ENCODE measurements at places on chromosomes 5 and 9. TPM values are rescaled to one million over a fixed set of nuclear protein-coding genes. Genes with fewer than 3 reads are reported as not detected.
A peak's percentile ranks its signal among the peaks of the same experiment; 100 is the strongest.

GRCh38 chr9:77276799-77277198, 99.5 kb downstream of the VPS13A start:
- no peak for DNase-seq

- no peak for DNase-seq
Measured at GRCh38 chr9:121344184-121344583, 25.9 kb downstream of the STOM start.

DNA sequence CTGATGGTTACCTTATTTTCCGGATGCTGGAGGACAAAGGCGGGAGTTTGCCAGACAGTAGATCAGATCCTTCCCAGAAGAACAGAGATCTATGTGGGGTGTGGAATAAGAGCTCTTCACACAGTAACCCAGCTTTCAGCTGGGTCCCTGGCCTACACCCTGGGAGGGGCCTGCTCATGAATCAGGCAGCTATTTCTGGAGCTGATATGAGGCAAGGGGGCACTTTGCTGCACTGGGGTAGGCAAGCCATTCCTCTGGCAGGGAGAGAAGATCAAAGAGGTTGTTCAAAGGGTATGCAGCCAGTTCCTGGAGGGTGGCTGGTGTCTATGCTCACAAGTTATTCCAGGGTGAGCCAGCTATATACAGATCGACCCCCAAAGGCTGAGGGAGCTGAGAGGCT, 48.6 kb downstream of the CYSTM1 start:
- DNase-seq = no peak

DNA sequence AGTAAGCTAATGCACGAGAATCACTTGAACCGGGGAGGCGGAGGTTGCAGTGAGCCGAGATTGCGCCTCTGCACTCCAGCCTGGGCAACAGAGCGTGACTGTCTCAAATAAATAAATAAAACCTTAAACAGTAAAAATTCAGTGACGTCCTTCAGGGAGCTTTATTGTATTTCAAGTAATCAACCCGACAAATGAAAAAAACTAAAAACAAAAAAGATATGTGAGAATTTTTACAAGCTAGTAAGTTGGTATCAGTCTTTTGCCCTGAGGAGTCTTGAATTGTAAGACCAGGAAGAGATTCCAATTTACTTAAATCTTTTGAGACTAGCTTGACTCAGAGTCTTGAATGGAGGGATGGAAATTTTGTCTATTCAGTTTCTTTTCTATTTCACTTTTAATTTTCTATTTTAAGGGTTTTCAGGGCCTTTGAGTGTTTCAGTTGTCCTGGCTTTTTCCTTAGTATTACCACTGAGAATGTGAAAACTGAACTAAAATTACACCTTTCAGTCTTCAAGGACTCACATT, 126.0 kb upstream of the DHFR start:
- DNase-seq = no peak

DNA sequence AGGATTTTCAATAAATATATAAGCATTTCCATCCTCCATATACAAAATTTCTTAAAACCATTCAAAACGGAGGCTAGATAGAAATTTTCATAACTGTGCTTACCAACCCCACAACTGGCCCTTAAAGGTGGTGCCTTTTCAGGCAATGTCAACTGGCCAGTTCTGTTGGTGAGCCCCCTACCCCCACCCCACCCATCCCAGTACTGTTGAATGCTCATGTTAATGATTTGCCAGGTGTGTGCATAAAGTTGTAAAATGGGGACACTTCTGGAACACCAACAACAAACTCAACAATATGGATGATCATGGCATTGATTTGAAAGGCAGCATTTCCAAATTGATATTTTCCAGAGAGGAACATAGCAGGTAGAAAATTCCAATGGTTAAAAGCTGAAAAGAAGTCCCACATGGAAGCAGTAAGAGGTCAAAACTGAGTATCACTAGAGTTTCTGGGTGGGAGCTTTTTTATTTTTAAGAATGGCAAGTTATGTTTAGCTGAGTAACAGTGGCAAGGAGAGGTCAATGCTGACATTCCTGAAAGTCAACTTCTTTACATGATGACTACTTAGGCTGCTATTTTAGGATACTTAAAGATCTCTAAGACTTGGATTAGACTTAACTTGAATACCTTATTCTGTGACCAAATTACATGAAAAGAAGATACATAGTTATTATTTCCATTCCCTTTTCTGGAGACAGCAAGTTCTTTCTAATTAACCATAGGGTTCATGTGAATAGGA, 2.7 kb downstream of the LEAP2 start:
- DNase-seq = no peak

GRCh38 chr5:81826128-81826527, 75.2 kb upstream of the SSBP2 start:
- no peak for DNase-seq

GRCh38 chr5:137340881-137341280, 158.2 kb downstream of the SPOCK1 start:
- no peak for DNase-seq

DNA sequence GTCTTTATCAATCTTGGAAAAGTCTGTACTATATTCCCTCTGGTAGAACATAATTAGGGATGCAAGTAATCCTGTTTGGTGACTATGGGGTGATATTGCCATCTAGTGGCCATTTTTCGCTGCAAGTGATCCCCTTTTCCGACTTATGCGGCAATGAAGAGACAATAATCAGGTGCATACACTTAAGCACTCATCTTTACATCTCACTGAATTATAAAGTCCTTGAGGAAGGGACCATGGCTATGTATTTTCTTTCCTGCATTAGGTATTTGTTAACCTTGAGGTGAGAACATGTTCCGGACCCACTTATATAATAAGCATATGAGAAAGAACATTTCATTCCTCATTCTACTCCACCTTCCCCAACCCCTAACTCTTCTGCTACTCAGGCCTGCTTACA, 19.6 kb upstream of the LIX1 start:
- peak; percentile 55 for DNase-seq

DNA sequence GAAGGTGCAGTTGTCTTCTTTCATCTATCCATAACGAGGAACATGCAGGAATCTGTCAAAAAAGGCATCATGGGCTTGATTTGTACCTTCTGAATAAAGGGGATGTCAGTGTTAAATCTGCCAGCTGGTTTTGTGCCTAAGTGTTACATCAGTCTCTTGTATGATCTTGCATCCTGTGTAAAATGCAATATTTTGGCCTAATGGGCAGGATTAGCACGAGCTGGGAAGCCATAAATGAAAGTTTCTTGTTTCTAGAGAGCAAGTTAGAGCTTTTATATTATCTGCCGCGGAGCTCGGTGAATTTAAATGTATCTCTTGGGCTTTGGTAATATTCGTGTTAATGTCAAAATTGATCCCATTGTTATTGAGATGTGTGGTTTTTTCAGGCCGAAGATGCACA, 526.1 kb upstream of the WWC1 start:
- no peak for DNase-seq

DNA sequence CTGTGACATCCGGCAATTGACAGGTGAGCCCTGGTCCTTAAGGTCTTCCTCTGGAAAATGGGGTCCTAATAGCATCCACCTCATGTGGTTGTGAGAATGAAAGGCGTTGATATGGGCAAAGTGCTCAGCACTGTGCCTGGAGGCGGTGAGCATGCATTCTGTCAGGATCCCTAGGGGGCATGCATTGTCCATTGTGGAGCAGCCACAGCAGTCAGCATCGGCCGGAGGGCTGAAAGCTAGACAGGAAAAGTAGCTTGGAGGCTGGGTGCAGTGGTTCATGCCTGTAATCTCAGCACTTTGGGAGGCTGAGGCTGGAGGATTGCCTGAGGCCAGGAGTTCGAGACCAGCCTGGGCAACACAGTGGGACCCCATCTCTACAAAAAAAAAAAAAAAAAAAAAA, 122.2 kb downstream of the LHX2 start:
- DNase-seq = peak; percentile 63

DNA sequence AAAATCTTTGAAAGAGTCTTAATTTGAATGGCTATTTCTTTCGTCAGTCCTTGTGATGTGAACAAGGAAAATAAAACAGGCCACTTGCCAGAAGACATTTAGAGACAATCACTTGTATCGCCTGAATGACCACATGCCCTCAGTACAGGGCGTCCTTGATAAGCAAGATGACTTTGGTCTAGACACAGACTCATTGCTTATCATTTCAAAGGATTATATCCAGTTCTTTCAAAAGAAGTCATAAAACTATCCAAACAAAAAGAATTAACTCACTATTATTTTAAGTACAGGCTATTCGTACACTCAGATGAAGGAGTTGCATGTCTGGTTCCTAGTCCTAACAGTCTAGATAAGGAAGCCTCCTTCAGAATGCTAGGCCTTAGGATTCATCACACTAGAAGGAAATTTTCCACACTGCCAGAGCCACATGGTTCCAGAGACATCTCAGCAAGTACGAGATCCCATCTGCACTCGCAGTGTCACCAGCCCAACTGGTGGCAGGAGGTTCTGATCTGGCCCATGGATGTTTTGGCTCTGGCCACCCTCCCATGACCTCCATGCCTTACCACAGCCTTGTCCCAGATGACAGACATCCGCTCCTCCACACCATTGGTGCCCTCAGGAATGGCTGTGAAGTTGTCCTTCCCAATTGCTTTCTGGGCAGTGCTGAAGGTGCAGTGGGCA, 109.6 kb downstream of the DPYSL3 start:
- no peak for DNase-seq

- DNase-seq = no peak
Measured at GRCh38 chr5:87137283-87137682, 130.4 kb upstream of the RASA1 start.

GRCh38 chr9:133552236-133552635, 17.7 kb downstream of the ADAMTSL2 start:
- DNase-seq = no peak

- DNase-seq = no peak
Measured at GRCh38 chr5:42745426-42745825, 11.2 kb upstream of the CCDC152 start.

DNA sequence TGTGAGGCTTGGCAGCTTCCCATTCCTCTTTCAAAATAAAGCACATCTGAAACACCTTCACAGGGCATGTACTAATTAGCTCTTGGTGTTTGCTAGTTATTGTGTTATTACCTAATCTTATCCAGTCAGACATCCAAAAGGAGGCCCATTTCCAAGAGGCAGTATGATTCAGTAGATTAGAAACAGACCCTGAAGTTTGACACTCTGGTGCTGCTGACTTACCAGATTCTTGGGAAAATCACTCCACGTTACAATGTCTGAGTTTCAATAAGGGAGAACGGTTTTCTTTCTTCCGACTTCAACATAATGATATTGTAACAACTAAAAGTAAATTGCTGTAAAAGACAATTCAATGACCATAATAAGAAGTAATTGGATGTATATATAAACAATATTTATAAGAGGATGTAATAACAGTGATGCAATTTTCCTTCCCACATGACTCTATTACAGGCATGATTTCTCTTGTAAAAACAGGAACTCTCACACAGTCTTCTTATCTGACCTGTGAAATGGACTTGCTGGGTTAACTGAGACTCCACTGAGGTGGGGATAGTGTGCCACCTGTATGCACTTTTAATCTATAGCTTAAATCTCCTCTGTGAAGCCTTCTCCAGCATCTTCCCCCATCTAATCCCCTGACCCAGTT, 181.3 kb upstream of the ELL2 start:
- no peak for DNase-seq

DNA sequence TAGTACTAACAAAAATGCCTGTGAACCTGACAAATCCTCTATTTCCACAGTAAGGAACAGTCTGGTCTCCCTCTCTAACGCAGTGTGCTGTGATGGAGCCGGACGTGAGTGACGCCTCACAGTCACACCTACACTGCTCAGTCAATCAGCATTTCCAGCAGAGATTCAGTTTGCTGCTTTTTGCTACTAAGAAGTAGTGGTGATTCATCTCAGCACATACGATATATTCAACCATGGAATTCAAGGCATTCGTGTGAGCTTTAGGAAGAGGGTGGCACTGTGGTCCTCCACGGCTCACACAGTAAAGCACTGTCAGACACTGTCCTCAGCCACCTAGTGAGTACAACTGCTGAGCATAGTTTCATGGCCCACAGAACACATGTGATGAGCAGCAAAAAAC, 70.9 kb downstream of the SETX start:
- no peak for DNase-seq

DNA sequence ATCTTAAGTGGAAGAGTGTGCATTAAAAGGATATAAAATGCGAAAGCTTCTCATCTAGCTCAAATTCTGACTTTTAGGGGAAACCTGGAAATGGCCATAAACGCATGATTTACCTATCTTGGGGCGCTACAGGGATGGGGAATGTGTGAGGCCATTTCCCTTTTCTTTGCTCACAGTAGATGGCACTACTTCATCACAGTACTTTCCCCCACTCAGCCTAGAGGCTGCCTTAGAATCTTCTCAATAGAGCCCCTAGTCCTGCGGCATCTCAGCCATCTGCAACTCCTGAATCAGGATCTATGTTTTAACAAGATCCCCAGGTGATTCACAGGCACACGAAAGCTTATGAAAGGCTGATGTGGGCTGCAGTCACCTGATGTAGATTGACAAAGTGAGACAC, 110.8 kb downstream of the LHFPL2 start:
- DNase-seq = no peak

- DNase-seq = peak; percentile 68
Measured at GRCh38 chr9:137511758-137512463, 38.3 kb downstream of the PNPLA7 start.

DNA sequence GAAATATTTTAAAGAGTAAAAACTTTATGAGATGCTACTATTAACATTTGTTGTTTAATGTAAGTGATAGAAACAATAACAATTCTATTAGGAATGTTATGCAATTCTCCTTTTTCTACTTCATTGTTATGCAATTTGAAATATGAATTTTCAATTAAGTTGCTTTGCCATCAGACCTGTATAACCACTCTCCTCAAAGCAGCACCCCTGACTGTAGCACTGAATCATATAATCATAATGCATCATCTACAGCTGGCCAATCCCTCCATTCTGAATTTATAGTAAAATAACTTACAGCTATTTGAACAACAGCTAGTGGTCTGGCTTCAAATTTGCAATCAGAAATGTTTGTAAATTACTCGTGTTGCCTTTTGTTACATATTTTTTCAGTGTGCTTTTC, 29.2 kb downstream of the FBXO4 start:
- no peak for DNase-seq

DNA sequence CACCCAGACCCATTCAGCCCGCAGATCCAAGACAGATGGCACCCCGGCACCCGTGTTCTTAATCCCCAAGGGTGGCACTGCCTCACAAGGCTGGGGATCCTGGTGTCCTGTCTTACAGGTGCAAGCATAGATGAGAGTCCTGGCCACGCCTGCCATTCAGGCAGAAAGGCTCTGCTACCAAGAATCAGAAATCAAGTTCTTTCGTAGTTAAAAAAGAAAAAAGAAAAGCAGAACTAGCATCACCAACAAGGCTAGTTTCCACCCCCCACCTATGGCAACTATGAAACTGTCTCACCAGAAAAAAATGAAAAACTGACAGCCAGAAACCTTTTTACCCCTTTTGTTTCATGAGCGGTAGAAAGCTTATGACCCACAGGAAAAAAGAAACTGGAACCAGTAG, 170.4 kb downstream of the SYK start:
- DNase-seq = no peak

PIP5KL1 gene
- total RNA-seq = 2.6 TPM

C9orf43 gene
- total RNA-seq = not detected

TEX48 gene
- not detected for total RNA-seq

SLC4A9 gene
- not detected for total RNA-seq

SPAAR gene
- 7.3 TPM for total RNA-seq
